Activated naive CD8-positive, alpha-beta T cell treated with anti-CD3 and anti-CD28 coated beads, Interleukin-2, amount 50 U/mL, for 16 hours (primary cell): ENCODE measurements at places on chromosomes 5 and 9.

DNA sequence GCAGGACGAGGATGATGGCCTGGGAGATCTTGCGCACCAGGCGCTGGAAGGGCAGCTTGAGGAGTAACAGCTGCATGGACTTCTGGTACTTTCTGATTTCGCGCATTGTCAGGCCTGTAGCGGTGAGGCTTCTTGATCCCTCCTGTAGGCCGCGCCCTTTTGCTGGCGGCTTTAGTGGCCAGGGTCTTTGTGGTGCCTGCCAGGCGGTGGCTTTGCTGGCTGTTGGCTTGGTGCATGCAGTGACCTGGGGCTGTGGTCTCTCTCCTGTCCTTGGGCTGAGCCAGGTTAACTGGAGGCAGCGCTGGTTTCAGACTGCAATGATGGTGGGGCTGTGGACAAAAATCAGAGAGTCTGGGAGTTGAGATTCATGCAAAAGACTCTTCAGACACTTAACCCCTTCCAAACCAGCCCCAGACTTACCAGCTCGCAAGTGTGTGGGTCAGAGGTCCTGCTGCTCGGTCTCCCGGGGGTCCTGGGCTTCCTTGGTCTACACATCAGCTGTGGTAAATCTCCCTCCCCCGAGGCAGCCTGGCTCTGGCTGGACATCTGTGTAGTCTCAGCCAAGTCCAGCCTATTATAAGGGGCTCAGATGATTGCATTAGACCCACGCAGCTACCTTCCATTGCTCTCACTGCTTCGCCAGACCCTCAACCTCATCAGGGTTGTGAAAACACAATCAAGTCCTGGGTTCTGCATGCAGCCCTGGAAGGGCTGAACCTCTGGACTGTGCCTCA is 4.8 kb downstream of the TAF11L12 start:
- no peak for DNase-seq

DNA sequence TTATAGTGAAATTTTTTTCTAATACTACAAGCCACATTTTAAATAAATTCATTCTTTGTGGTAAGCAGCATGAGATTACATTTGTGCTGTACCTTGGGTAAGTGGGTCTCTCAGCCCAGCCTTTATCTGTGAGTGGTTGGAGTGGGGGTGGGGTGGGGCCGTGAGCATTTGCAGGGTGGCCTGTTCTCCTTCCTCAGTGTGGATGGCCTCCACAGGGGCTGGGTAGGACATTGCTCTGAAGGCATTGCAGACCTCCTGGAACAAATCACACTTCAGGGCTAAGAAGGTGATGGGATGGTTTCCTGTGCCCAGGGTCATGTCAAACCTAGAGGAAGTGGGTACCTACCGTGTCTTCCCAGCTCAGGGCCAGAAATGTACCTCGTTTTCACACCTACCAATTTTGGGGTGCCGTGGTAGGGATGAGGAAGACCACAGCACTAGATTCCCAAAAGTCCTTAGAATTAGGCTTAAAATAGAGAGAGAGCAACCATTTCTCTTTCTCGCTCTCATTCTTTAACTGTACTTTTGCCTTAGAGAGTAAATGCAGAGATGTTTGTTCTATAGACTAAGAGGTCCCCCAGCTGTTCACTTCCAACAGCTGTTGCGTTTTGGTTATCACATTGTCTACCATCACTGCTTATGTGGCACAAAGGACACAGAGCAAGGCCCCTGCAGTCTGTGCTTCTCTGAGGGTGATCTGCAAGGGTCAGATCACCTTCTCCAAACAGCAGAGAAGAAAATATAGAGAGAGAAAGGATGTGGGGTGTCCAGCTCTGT is 83.4 kb upstream of the CTSL start:
- no peak for DNase-seq

GRCh38 chr9:124886866-124887492 is 25.0 kb downstream of the ARPC5L start:
- DNase-seq: no peak

GRCh38 chr9:93911136-93911745 is 43.9 kb downstream of the BARX1 start:
- no peak for DNase-seq

DNA sequence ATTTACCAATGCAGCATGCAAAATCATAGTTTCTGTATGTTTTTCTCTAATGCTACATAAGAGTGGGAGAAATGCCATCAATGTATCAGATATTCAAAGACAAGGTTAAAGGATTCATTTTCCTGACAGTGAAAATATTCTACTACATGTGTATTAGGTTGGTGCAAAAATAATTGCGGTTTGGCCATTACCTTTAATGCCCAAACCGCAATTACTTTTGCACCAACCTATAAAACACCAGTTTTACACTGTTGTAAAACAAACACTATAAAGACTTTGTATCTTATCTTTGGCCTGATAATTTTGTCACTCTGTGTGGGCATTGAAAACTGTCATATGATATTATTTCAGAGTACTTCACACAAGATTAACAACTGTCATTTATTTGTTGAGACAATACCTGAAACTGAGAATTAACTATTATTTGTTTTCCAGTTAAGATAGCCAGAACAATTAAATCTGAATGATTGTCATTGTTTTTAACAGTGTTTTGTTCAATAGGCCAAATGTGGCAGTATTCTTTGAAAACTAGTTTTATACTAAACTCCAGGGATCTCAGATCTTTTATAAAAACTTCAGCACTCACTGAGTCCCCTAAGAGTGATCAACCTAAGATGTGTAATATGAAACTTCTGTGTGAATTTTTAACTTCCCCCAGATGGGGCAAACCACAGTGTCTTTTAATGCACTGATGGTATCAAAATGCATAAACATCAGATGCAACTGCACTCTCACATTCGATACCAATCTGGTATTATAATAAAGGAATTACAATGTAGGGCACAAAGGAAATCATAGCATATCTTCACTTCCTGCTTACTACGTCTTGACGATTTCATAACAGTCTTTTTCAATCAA is 53.8 kb upstream of the FBN2 start:
- no peak for DNase-seq

DNA sequence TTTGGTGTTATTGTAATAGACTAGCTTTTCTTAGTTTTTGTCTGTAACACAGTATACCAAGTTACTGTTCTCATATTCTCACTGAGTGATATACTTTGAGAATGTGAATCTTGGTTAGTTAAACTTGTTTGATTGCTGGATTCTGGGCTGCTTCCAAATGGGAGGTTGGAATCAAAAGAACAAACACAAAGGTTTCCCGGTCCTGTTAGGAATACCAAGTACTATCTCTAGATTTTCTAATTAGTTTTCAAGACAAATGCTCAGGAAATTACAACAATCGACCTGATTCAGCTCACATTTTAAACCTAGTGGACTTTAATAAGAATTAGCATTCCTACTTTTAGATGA is 244.3 kb downstream of the CSNK1G3 start:
- no peak for DNase-seq

DNA sequence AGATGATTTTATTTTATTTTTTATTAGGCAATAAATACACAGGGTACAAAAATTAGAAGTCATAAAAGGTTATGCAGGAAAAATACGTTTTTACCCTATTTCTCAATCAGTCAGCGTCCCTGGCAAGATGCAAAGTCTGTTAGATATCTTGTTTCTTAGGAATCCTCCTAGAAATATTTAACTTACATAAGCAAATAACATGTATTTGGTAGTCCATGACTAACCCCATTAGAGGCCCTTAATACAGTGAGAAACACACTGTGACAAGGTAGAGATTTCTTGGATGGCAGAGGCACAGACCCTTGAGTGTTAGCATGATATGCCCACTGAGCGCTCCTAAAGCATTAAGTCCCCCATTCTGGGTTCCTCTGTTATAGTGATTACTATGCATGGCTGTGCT is 121.2 kb upstream of the ADAMTSL1 start:
- DNase-seq: no peak

GRCh38 chr9:89178830-89179539 is 367 bp upstream of the SHC3 start:
- no peak for DNase-seq

- no peak for DNase-seq
These were observed 21.1 kb downstream of the TRAF1 start for GRCh38 chr9:120905315-120906164.

DNA sequence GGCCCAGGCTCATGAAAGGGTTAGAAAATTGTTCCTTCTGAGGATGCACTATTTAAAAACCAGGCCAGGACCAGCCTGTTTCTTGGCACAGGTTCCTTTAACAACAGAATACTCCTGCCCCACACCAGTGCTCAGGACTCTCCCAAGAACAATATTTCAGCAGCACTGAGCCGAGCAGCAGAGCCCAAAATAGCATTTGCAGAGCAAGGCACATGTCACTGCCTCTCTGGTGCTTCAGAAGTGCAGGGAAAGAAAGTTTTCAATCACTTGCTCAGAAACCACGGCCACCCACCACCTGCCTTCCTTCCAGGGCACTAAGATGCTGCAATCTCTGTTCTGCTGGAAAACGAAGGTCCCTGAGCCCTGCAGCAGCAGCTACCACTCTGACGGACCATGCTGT is 77.6 kb downstream of the SIL1 start:
- DNase-seq: no peak

DNA sequence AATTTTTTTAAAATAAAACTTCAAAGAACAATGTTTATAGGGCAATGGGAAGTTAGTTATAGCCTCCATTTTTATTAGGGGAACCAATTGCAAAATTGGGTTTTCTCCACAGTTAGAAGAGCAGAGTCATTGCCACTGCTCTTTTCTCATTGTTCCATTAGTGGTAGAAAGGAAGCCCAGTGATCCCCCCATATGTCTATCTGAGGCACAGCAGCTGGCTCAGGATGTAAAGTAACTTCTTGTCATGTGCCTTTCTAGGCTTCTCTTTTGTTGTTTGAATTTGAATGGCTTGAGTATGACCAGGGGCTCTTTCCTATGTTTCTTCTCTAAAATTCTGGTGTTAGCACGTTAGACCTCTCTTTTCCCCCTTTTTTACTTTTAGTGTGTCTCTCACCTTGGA is 61.2 kb downstream of the UBAP1 start:
- DNase-seq: no peak
